ENCODE measurements at places on chromosomes 7 and 10.

DNA sequence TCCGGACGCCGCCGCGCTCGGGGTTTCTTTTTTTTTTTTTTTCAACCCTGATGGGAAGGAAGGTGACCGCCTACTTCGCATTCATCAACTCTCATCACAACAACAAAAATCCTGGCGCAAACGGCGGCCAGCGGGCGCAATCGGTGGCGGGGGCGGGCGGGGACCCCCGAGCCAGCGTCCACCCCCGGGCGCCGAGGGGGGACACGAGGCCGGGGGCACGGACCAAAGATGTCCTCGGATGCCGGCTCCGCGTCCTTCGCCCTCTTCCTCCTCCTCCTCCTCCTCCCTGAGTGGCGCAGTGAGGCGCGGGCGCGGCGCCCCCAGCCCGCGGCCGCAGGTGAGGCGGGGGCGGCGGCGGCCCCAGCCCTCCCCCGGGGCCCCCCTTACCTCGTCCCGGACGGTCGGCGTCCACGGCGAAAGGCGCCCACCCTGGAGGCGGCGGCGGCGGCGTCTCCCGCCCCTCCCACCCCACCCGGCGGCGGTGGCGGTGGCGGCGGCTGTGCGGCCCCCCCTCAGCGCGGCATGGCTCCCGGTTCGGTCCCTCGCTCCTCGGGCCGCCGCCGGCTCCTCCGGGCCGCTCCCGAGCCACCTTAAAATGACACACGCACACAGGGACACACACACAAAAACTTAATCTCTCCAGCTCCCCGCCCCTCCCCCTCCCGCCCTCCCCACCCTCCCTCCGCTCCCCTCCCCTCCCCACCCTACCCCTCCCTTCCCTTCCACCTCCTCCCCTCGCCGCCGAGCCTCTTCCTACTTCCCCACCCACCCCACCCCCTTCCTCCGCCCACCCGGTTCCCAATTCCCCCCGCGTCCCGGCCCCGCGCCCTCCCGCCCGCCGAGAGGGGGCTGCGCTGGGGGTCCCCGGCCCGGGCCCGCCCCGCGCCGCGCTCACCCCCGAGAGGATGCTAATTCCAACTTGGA, at the start of gene CTBP2:
Gene CTBP2 (minus strand): TSS at position 632 of the 924 bp plus-strand sequence.
- DNase-seq, result peak; percentile 85

GRCh38 chr7:120052884-120053382, 220.0 kb upstream of the KCND2 start:
- no peak for DNase-seq

GRCh38 chr7:150431839-150432658, 18.4 kb upstream of the GIMAP8 start:
- DNase-seq, result no peak

GRCh38 chr7:12637819-12638592, 49.4 kb upstream of the ARL4A start:
- no peak for DNase-seq

DNA sequence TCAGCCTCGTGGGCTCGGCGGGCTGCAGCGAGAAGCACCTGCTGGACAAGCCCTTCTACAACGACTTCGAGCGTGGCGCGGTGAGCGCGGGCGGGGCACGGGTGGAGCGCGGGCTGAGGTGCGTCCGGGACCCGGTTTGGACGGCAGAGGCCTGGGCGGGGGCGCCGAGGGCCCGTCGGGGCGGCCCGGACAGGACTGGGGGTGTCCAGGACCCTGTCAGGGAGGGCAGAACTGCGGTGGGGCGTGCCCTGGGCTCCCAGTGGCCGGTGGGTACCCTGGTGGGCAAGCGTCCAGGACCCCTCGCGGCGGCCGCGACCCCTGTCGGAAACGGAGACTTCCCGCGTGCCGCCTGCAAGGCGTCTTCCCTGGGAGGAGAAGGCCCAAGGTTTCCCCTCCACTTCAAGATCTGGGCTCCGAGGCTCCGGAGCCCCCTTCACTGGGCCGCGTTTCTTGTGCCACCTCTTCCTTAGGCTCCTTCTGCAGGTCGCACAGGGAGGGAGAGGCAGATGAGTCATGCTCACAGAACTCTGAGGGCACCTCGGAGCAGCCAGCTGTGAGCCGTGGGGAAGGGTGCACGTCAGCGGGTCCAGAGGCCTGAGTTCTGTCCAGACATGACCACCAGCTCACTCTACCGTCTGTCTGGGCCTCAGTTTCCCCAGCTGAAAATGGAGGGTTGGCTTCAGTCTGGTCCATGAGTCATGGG, 485 bp downstream of the ALOX5 start:
- DNase-seq, result no peak

DNA sequence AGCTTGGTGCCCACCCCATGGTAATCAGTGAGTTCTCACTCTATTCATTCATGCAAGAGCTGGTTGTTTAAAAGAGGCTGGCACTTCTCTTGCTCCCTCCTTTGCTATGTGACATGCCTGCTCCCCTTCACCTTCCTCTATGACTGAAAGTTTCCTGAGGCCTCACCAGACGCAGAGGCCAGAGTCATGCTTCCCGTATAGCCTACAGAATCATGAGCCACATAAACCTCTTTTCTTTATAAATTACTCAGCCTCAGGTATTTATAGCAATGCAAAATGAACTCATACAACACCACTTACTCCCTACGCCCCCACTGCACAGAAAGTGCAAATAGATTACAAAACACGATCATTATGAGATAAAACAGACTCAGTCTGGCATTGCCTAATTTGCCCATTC, 39.0 kb downstream of the SEC61G start:
- DNase-seq, result no peak

DNA sequence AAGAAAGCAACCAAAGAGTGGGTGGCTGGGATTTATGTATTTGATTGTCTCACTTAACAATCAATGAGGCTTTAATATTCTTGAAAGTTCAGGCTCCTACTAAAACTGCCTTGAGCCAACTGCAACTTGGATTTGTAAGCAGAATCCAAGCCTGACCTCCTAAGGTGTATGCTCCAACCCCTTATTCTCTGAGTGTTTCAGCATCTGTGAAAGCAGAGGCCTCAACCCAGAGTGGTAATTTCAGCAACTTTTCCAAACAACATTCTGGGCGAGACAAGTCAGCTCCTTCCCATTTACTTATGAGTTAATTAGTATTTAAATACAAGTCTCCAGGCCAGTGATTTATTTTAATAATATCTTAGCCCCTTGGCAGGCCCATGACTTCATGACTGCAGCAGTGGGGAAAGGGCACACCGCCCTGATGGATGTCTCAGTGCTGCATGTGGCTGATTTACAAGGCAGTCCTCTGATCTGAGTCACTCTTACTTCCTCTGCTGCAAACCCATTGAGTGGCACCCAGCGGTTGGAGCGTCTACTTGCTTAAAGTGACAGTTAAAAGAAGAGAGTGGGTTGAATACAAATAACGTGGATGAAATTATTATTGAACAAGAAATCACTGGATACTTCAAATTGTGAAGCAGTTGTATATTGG, 209.1 kb downstream of the TRIL start:
- no peak for DNase-seq

GRCh38 chr7:30062587-30062986, 34.4 kb downstream of the PLEKHA8 start:
- no peak for DNase-seq

- DNase-seq, result no peak
Observed at GRCh38 chr7:123601530-123601929, at the start of gene ASB15. Gene ASB15, plus strand, starts transcription at chr7:123601821. Its CDS starts 12,682 bp downstream, at chr7:123614503.

GRCh38 chr10:15813415-15813814, 46.9 kb downstream of the MINDY3 start:
- DNase-seq, result no peak

GRCh38 chr10:14838582-14839304, 637 bp downstream of the HSPA14 start:
- peak; percentile 79 for DNase-seq

DNA sequence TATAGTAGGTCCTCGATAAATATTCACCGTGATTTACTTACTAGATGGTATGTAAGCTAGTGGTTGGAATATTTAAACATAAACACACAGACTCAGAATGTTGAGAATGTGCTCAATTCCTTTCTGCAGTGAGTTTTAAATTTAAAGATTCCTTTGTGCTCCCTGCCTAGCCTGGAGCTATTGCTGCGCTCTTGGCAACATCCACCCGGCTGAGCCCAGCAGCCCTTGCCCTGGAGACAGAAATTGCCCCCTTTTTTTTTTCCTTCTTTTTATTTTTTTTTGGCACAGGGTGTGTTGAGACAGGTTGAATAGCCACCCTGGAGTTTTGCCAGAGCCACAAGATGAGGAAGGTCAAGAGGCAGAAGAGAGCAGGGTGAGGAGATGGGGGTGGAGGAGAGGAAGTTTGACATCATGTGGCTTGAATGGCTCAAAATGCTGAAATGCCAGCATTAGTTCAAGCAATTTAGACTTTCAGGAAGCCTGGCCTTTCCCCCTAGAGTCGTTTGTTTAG, 180.8 kb downstream of the PRKCQ start:
- DNase-seq, result no peak

DNA sequence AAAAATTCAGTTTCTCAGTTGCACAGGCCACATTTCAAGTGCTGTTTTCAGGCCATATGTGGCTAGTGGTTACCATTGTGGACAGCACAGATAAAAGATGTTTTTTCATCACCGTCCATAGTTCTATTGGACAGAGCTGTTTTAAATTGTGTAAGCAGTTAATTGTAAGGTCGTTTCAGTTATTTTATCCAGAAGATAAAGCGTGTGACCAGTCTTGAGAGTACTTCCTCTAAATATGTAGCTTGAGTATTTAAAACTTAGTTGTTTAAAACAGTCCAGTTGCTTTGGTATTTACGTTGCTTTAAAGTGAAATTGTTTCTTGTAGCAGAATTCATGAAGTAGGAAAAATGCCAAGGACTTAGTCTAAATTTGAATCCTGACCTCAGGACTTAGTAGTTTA, 66.9 kb downstream of the ZNRF2 start:
- DNase-seq, result no peak

- DNase-seq, result peak; percentile 62
Observed at GRCh38 chr7:50782375-50783208, at the start of gene GRB10. Gene GRB10, minus strand, starts transcription at chr7:50782896. Its CDS starts 50,574 bp downstream, at chr7:50732322.

DNA sequence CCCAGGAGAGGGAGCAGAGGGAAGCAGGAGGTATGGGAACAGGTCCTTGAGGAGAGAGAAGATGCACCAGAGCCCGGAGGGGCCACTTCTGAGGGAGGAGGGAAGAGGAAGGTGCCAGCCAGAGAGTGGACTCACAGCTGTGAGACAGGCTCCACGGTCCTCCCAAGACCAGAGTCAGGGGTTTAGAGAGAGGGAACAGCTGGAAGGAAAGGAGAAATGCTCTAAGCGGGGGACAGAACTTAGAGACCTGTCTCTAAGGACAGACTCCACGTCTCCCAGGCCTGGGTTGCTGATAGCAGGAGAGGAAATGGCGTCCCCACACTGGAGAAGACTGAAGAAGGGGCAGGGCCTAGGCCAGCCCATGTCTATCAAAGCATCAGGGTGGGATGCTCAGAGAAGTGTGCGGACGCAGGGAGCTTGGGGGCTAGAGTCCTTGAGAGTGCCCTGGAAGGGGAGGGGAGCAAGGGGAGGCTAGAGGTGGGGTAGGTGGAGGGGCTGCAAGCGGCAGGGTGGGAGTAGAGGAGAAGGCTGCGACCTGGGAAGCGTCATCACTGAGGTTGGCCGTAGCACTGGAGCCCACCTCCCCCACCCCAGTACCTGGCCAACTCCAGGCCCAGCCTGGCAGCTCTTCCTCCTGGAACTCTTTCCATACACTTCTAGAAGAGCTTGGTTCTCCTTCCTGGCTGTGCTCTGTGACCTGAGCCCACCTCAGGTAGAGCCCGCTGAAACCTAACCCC, 25.6 kb upstream of the GRID1 start:
- no peak for DNase-seq

- no peak for DNase-seq
Observed at GRCh38 chr7:94056796-94057207, 52.6 kb upstream of the BET1 start.

DNA sequence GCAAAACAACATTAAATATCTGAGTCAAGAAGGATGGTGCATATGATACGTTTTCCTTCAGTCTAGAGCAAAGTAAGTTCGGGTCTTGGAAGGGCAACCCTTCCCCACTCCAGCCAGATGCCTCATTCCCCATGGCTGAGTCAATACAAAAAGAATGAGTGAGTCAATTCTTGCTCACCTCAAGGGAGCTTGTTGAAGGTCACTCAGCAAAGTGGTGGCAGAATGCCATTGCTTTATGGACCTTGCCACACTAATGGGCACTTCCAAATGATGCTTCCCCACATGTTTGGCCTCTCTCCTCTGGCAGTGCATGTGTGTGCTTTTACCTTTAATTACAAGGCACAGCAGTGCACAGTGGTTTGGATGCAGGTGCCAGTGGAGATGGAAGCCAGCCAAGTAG, 296.5 kb downstream of the SORCS3 start:
- no peak for DNase-seq

DNA sequence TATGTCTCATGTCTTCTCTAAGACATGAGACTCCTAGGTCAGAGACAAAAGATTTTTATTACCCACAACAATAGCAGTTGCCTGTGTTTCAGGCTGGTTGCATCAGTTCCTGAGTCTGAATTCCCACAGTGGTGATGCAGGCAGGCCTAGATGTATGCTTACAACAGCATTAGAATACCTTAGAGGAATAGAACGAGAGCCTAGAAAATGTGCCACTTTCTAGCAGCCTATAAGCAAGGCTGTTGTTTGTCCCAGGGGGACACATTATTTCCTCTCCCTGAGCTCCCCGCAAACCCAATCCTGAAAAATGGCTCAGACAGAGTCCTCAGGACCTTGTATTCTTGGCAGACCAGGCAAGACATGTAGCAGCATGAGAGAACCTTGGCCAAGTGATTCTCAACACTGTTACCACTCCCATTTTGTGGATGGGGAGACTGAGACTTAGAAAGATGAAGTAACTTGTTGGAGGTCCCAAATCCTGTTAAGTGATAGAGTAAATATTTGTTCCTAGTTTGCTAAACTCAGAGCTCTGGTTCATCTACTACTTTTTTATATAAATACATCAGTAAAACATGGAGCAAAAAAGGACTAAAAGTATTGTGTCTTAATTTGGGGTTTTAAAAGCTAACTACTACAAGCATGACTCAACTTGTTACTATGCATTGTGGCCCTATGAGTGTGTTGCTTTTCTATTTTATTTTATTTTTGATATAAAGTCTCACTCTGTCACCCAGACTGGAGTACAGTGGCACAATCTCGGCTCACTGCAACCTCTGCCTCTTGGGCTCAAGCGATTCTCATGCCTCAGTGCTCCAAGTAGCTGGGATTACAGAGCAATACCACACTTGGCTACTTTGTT, 14.2 kb downstream of the VTI1A start:
- DNase-seq, result no peak

DNA sequence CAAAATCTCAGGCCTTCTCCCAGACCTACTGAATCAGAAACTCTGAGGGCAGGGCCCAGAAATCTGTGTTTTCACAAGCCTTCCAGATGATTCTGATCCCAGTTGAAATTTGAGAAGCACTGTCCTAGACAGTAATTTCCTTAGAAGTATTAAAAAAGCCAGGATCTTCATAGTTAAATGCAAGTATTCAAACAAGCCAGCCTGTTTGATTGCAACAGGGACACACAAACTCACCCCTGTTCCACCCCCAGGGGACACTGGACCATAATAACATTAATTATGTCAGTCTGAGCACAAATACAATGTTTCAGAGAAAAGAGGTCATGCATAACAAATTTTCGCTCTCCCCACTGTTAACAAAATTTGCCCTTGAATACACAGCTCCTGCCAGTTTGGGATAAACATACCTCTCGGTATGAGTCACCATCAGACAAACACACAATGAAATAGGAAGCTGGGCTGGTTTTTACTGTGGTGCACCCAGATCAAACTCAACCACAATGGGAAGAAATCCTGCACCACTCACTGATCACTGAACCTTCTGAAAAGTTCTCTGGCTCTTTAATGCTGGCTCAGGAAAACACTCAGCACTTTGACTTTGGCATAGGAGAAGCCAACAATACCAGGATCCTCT, 34.3 kb downstream of the ABLIM1 start:
- no peak for DNase-seq

GRCh38 chr7:36906448-36906847, 182.2 kb upstream of the AOAH start:
- no peak for DNase-seq

GRCh38 chr10:119644205-119644814, 6.9 kb upstream of the BAG3 start:
- DNase-seq, result no peak
